ENCODE measurements at places on chromosomes 4 and X.
A peak's percentile ranks its signal among the peaks of the same experiment; 100 is the strongest.

DNA sequence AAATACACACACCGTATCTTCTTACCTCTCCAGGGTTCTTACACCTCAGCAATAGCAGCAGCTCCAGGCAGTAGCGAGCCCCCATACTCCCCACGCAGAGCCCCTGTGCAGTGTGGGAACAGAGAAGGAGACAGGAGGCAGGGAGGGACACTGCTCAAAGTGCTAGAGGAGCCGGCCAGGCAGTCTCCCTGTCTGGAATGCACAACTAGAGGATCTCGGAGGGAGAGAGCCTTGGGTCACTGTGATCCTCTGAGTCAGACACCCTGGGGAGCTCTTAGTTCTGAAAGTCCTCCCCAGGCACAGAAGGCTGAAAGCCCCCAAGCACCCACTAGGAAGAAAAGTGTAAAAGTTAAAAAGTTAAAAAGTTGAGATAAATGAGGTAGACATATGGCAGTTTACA lies 16.0 kb downstream of the AMELX start:
- DNase-seq, result no peak

DNA sequence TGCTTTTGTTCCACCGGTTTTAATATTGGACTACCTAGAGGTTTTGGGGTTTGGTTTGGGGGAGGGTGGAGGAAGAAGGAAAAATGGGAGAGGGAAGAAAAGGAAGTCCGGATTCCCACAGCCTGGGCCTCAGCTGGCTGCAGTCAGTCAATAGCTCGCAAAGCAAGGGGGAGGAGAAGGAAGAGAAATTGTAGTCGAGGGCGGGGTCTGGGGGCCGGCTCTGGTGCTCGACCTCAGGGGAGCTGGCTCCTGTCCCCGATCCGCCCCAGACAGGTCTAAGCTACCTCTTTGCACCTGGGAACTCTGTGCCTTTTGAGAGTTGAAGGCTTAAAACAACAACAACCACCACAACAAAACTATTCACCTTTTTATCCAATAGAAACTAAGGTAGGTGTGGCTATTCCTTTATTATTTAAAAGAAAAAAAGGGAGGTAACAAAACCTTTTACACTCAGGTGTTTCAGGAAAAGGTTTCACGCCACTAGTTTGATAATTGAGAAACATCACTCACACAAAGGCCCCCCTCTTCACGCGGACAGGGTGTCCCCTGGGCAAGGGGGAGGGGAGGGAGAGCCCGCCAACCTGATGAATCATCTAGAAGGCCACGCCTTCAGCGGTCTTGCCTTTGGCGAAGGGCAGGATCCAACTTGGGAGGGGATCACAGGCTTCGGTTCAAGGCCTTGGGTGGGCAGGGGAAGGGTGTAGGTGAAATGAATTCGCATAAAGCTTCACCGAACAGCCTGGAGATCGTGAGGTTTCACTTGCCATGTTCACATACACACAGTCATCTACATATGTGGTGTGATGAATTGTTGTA lies 1.6 kb upstream of the LNX1 start:
- peak; percentile 93 for DNase-seq

DNA sequence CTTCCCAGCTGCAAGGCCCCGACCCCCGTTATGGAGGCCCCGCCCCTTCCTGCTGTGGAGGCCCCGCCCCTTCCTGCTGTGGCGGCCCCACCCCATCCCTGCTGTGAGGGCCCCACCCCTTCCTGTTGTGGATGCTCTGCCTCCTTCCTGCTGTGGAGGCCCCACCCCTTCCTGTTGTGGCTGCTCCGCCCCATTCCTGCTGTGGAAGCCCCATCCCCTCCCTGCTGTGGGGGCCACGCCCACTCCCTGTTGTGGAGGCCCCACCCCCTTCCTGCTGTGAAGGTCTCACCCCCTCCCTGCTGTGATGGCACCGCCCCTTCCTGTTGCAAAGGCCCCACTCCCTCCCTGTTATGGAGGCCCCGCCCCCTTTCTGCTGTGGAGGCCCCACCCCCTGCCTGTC lies 104.9 kb upstream of the PSAPL1 start:
- DNase-seq, result peak; percentile 62

- no peak for DNase-seq
Measured at GRCh38 chr4:8775121-8775520, 96.5 kb downstream of the HMX1 start.

- DNase-seq, result no peak
Measured at GRCh38 chrX:37767430-37767829, 12.4 kb upstream of the CYBB start.

DNA sequence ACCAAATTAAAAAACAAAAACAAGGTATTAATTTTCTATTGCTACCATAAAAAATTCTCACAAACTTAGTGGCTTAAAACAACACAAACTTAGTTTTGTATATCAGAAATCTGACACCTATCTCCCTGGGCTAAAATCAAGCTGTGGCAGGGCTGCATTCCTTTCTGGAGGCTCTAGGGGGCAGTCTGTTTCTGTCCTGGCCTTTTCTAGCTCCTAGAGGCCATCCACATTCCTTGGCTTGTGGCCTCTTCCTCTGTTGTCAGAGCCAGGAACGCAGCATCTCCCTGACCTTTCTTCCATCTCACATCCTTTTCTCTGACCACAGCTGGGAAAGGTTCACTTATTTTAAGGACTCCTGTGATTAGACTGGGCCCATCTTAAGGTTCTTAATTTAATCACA lies 38.9 kb upstream of the TLR2 start:
- DNase-seq, result peak; percentile 44

DNA sequence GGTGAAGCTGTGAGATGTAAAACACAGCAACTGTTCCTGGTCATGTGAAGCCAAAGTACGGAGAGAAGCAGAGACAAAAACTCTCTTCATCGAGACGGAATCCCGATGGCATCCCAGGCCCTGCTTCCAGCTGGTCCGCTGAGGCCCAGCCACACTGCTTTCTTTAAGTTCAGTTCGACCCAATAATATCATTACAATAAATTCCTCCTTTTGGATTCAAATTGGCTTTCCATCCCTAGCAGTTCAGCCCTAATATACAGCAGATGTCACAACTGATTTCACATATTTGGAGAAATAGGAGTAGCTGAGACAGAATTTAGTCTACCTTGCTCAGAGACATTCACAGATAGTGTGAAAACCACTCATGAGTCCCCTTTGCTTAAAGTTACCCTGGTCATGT lies 98.3 kb upstream of the SPRY1 start:
- peak; percentile 12 for DNase-seq

GRCh38 chr4:139552517-139553307 lies 3.3 kb downstream of the SETD7 start:
- DNase-seq, result no peak

DNA sequence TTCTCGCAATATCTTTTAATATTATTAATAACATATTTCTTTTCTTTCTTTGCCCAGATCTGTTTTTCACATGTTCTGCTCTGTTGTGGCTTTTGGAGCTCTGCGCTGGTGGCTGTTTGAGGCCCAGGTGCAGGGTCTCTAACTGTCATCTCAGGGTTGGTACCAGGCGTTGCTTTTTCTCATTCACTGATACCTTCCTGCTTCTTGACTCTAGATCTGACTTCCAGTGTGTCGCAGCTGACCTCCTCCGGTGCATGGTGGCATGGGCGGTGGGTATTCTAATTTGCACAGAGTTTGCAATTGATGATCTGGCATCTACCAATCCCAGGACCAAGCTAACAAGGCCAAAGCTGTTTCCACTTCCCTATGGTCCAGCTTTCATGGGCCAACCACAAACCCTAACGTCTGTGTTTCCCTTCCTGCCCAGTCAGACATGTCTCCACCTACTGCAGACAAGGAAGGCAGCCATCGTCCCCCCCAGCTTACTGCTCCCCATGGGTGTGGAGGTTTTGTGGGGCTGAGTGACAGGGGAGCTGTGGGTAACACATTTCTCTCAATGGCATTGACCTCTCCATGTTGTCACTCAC lies 25.2 kb downstream of the LETM1 start:
- no peak for DNase-seq

DNA sequence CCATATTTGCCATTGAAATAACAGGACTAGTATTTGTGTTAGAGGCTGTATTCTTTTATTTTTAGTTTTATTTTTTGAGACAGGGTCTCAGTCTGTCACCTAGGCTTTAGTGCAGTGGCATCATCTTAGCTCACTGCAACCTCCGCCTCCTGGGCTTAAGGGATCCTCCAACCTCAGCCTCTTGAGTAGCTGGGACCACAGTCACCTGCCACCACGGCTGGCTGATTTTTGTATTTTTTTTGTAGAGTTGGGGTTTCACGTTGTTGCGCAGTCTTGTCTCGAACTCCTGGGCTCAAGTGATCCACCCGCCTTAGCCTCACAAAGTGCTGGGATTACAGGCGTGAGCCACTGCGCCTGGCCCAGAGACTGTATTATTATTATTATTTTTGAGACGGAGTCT lies 15.3 kb downstream of the TMEM131L start:
- no peak for DNase-seq

GRCh38 chrX:122055460-122055859 lies 1008.0 kb downstream of the GLUD2 start:
- no peak for DNase-seq

DNA sequence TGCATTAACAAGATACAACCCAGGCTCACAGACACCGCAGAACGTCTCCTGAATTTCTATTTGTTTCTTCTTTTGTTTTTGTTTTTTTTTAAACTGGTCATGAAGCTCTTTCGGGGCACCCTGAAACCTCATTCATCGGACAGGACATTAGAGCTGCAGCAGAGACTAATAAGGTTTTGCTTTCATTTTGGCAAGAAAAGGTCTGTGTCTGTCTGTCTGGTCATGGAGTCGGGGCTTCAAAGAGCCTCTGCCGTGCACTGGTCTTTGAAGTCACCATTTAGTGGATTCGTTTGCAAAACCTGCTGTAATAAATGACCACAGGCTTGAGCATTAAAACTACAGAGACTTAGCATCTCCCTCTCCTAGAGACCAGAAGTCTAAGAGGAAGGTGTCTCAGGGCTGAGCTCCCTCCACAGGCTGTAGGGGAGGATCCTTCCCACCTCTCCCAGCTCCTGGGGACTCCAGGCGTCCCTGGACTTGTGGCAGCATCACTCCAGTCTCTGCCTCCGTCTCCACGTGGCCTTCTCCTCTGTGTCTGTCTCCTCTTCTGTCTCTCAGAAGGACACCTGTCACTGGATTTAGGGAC lies 247.5 kb downstream of the CRLF2 start:
- DNase-seq, result no peak

DNA sequence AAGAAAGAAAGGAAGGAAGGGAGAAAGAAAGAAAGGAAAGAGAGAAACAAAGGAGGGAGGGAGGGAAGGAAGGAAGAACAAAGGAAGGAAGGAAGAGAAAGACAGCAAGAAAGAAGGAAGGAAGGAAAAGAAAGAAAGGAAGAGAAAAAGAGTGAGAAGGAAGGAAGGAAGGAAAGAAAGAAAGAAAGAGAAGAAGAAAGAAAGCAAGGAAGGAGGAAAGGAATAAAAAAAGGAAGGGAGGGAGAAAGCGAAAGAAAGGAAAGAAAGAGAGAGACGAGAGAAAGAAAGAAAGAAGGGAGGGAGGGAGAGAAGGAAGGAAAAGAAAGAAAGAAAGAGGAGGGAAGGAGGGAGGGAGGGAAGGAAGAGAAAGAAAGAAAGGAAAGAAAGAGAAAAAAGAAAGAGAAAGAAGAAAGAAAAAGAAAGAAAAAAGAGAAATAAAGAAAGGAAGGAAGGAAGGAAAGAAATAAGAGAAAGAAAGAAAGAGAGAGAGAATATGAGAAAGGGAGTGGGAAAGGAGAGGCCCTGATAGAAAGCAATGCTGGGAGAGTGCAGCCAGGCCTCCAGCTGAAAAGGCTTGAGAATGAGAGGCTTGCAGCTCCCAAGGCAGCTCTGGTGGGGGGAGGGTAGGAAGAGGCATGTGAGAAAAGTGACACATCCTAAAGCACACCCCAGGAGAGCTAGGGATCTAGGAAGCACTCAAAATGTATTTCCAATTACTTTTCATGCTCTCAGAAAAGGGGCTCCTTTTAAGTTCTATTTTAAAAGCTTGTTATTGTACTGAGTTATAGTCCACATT lies 134.0 kb upstream of the ZIC3 start:
- DNase-seq, result peak; percentile 82

GRCh38 chr4:7783541-7783940 lies 156.1 kb downstream of the AFAP1 start:
- no peak for DNase-seq

- DNase-seq, result no peak
Measured at GRCh38 chr4:41548305-41548880, 10.4 kb downstream of the LIMCH1 start.

- peak; percentile 62 for DNase-seq
Measured at GRCh38 chr4:114132830-114133229, 153.4 kb upstream of the ARSJ start.

- no peak for DNase-seq
Measured at GRCh38 chr4:74667438-74667837, 126.9 kb downstream of the BTC start.

- no peak for DNase-seq
Measured at GRCh38 chrX:22526339-22526738, 253.6 kb downstream of the CBLL2 start.

DNA sequence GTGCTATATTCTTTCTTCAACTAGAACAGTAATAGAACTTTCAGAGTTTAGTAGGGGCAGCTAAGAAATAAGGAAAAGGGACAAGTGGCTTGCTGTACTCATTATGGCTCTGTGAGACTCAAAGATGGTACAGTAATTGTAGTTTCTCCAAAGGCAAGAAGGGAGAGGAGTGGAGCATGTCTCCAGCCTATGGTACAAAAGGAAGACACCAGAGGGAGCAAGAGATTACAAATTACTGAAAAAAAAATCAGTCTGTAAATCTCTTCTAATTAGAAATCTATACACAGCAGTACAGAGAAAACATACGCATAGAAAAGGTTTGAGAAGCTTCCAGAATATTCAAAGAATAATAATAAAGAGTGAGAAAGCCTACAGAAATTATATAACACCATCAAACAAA lies 61.4 kb downstream of the KLHL4 start:
- DNase-seq, result peak; percentile 27

- DNase-seq, result no peak
Measured at GRCh38 chrX:13307041-13307440, 12.8 kb downstream of the ATXN3L start.

GRCh38 chr4:147942729-147943128 lies 210.8 kb downstream of the ARHGAP10 start:
- peak; percentile 27 for DNase-seq

DNA sequence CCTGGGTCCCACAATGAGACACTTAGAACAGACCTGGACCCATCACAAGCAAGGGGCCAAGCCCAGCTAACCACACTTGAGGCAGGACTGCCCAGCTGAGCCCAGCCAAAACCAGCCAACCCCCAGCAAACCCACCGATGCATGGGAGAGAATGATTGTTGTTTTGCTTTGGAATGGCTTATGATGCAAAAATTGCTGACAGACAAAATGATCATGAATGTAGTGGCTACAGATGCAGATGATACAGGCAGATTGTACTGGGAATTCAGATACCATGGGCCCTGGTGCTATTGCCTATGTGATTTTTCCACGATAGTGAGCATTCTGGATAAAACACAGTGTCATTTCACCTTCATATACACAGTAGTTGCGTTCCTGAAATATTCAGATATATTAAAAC lies 9.0 kb upstream of the ZCCHC4 start:
- no peak for DNase-seq

DNA sequence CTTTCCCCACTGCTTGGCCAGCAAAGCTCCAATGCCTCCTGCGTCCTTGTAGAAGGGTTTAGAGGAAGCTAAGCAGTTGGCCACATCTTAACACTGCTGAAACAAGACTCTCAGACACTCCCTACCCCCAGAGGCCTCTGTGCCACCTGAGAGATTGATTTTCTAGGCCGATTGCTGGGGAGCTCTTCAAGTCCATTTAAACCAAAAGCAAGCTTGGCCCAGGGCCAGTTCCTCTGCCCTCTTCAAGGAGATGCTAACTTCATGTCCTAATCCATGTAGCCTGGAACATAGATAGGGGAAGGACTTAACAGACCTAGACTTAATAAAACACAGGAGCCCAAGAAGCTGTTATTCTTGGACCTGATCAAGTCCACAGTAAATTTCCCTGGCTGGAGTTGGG lies 27.2 kb upstream of the FMR1NB start:
- DNase-seq, result no peak
